ENCODE measurements at places on chromosomes 12 and 14. TPM values are rescaled to one million over a fixed set of nuclear protein-coding genes. Genes with fewer than 3 reads are reported as not detected.

The CLEC4E gene
- 2.8 TPM for total RNA-seq

The SETD3 gene
- total RNA-seq = 72.2 TPM

The KRT78 gene
- total RNA-seq = not detected

The CLEC12A gene
- 1.8 TPM for total RNA-seq

The DTX3 gene
- total RNA-seq = 55.9 TPM

The LYZ gene
- 6.5 TPM for total RNA-seq

The ANKS1B gene
- 3.5 TPM for total RNA-seq

The SYT1 gene
- 11.6 TPM for total RNA-seq

The TMEM132C gene
- 4.1 TPM for total RNA-seq

GRCh38 chr12:6096527-6096926 is 27.9 kb downstream of the VWF start:
- DNase-seq = no peak

- DNase-seq = no peak
Measured at GRCh38 chr14:62694075-62694474, 351.2 kb downstream of the KCNH5 start.

DNA sequence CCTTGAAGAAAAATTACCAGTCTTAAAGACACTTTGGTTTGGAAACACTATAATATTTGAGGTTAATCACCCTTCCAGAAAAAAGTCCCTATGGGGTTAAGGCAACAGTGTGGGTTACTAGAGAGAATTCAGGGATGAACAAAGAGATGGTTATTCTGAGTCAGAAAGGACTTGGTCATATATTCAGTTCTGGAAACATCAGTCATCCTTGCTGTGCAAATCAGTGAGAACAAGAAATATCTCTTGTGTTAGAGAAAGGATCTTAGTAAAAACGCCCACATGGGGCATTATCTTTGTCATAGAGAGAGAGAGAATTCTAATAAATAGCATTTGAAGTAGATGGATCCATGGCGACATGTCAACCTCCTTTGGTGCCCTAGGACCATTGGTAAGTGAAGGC is 59.4 kb upstream of the E2F7 start:
- no peak for DNase-seq

DNA sequence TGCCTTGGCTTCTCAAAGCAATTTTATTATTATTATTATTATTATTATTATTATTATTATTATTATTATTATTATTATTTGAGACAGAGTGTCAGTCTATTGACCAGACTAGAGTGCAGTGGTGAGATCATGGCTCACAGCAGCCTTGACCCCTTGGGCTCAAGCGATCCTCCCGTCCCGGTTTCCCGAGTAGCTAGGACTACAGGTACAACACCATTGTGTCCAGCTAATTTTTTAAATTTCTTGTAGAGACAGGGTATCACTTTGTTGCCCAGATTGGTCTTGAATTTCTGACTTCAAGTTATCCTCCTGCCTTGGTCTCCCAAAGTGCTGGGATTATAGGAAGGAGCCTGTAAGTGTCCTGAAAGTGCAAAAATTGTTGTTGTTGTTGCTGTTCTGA is 11.6 kb upstream of the AP4S1 start:
- DNase-seq = no peak

GRCh38 chr12:132373901-132374611 is 44.7 kb upstream of the GALNT9 start:
- no peak for DNase-seq

DNA sequence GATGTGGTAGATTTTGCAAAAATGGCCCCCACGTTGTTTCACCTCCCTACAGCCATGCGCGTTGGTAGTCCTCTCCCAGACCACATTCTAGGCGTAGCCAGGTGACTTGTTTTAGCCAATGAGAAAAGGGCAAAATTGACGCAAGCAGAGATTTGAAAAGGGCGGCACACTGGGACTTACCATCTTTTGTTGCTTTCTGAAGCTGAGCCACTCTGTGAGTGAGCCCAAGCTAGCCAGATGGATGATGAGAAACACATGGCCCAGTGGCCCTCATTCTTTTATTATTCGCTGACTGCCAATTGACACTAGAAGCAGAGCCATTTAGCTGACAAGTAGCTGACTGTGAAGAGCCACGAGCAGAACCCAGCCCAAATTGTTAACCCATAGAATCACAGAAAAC is 142.0 kb upstream of the GZMB start:
- DNase-seq = no peak

GRCh38 chr14:36420149-36420687 is 99.8 kb upstream of the MBIP start:
- DNase-seq = no peak

GRCh38 chr12:40232602-40233001 is 7.8 kb downstream of the LRRK2 start:
- no peak for DNase-seq

DNA sequence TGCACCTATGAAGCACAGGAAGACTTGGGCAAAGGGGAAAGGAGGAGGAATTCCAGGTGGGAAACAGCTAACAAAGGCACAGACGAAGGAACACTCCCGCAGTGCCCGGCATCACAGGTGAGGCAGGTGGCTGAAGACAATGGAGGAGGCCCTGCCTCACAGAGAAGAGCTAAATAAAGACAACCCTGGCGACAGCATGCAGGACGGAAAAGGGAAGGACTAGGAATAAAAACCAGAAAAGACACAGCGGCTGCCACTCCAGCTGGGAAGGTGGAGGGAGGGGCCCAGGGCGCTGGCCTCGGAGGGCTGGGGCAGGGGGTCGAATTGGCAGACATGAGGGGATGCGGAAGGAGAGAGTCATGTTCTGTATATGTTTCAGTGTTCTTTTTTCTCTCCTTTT is 43.0 kb upstream of the ANO2 start:
- no peak for DNase-seq

GRCh38 chr12:112838731-112839130 is 47.2 kb downstream of the RPH3A start:
- DNase-seq = no peak

Data from ovary (tissue), 10 donors.